Activated CD8-positive, alpha-beta T cell treated with anti-CD3 and anti-CD28 coated beads, Interleukin-2, amount 10 ng/mL, durations not matched to agents 7 days and 5 days (primary cell): ENCODE measurements at places on chromosomes 16 and 17. TPM values are rescaled to one million over a fixed set of nuclear protein-coding genes. Genes with fewer than 3 reads are reported as not detected.

Gene TMIGD1
- total RNA-seq: not detected

DNA sequence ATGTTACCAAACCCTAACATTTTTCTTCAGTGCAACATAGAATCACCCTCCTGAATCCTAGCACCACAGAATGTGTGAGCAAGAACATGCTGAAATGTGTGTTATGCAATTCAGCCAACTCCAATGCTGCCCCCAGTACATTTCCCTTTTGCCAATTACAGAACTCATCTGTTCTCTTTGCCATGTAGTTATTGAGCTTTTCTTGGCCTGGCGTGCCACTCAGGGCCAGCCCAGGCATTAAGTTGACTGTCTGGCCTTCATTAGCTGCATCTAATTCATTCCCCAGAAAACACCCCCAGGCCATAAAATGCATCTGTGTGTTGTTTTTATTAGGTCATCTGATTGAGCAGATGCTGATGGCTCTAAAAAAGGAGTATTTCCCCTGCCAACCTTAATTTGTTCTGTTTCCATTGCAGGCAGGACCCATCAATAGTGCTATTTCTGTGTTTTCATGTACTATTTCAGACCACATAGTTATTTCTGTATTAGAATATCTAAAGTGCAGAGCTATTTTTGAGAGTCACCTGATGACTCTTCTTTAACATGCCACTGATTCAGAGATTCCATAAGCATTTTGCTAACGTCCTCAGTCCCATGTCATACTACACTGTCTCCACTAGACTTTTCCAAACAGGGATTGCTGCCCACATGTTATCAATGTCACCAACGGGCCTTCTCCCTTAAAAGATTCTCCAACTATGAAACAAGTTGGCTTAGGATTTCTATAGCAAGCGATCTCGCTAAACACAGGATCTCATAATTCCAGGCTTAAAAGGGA, 969.7 kb downstream of the CDH11 start:
- no peaks in the 10 kb centered on the region for H3K27me3 ChIP-seq
- H3K36me3 ChIP-seq: no peaks in the 10 kb centered on the region
- no peak overlapping the region for H3K27ac ChIP-seq
- no peak overlapping the region for H3K4me3 ChIP-seq
- DNase-seq: no peak

Gene MT4
- total RNA-seq: not detected

DNA sequence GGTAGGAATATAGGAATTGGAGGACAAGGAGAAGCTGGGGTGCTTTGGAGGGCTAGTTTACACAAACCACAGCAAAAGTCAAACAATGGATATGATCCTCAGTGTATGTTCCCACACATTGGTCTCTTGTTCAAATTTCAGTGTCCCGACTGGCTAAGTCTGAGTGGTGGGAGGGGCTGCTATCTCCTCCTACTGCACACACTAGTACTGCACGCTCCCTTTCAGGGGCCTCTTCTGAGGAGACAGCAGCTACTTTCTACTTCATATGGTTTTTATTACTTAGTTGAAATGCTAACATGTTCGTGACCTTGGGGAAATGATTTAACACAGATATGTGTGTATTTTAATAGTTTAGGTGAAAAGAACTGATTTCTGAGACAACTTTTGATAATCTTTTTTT, 18.8 kb upstream of the KRT10 start:
- DNase-seq: no peak
- H3K27me3 ChIP-seq: peaks cover 31% of the 10 kb centered on the region
- H3K27ac ChIP-seq: no peak overlapping the region
- H3K4me3 ChIP-seq: no peak overlapping the region
- no peaks in the 10 kb centered on the region for H3K36me3 ChIP-seq

DNA sequence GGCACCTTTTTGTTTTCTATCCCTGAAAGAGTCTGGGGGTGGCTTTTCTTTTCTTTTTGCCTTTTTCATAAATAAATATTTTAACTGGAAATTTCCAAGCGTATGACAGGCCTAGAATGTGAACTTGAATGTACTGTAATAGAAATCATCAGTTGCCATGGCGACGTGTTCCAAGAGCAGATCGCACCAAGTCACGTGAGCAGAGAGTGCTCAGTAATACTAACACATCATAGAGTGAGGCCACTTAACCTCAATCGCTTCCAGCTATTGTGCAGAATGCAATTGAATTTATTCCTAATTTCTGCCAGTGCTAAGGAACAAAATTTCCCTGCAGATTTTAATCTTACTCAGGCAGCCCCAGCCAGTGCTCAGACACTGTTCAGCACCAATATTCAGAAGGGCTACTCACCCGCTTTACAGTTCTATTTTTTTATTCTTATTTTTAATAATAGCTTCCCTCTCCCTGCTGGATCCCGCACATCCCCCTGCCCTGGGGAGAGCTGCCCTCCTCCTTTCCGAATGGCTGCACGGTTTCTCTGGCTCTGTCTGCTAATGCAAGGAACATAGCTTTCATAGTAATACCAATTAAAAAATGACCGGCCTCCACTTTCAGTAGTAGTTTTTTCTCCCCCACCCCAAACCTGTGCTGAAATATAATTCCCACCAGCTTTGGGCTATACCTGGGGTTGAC, 26.2 kb upstream of the PMFBP1 start:
- DNase-seq: no peak
- no peak overlapping the region for H3K27ac ChIP-seq
- H3K4me1 ChIP-seq: peaks cover 13% of the 10 kb centered on the region
- peaks cover 3% of the 10 kb centered on the region for H3K27me3 ChIP-seq
- no peak overlapping the region for H3K4me3 ChIP-seq
- no peaks in the 10 kb centered on the region for H3K36me3 ChIP-seq

- DNase-seq: no peak
- H3K36me3 ChIP-seq: peaks cover 10% of the 10 kb centered on the region
- no peak overlapping the region for H3K4me3 ChIP-seq
- no peaks in the 10 kb centered on the region for H3K27me3 ChIP-seq
- H3K4me1 ChIP-seq: peaks cover 15% of the 10 kb centered on the region
Observed at GRCh38 chr17:29445844-29446243, 55.7 kb downstream of the TAOK1 start.

DNA sequence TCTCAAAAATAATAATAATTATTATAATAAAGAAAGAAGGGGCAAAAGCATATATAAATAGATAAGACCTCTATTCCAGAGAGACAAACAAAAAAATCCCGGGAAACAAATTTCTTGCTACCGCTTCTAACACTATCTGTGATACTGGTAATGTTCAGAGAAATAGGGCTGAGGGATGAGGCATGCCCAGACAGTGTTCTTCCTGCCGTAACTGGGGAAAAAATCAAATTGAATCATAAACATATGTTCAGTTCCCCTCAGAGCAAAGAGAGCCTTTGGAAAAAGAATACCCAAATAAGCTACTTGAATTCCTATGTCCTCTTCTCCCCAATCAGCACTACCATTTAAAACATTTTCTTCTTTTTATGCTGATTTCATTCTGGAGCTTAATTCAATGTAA, 688.0 kb downstream of the KCNJ2 start:
- H3K27ac ChIP-seq: no peak overlapping the region
- no peaks in the 10 kb centered on the region for H3K4me1 ChIP-seq
- no peaks in the 10 kb centered on the region for H3K27me3 ChIP-seq
- no peak for DNase-seq

DNA sequence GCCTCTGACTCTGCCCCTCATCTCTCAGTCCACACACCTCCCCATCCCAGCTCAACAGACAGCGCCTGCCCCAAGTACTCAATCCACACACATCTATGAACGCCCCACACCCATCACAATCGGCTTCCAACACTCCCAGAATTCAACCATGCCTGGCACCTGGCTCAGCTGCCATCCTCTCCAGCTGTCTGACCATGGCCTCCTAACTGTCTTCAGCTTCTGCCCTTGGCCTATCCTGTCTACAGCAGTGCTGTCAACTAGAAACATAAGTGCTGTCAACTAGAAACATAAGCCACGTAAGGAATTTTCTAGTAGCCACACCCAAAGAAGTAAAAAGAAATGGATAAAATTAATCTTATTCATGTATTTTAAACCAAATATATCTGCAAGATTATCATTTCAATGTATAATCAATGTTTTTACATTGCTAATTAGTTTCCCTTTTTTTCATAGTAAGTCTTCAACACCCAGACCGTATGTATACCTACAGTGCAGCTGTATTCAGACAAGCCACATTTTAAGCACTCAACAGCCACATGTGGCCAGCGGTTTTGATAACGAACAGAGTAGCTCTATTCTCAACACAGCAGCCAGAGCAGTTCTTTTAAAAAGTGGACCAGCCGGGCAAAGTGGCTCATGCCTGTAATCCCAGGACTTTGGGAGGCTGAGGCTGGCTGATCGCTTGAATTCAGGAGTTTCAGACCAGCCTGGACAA, 48.6 kb upstream of the ZNF423 start:
- no peak overlapping the region for H3K4me3 ChIP-seq
- H3K27me3 ChIP-seq: no peaks in the 10 kb centered on the region
- no peaks in the 10 kb centered on the region for H3K36me3 ChIP-seq
- no peak overlapping the region for H3K27ac ChIP-seq

Gene RMI2
- 67.0 TPM for total RNA-seq

Gene SLC13A2
- total RNA-seq: not detected

- H3K27me3 ChIP-seq: no peaks in the 10 kb centered on the region
- H3K36me3 ChIP-seq: no peaks in the 10 kb centered on the region
- H3K4me1 ChIP-seq: no peaks in the 10 kb centered on the region
- no peak overlapping the region for H3K27ac ChIP-seq
- no peak for DNase-seq
Observed at GRCh38 chr17:72954579-72954978, 137.9 kb downstream of the SLC39A11 start.

GRCh38 chr17:65173976-65174683, 37.0 kb downstream of the RGS9 start:
- peaks cover 8% of the 10 kb centered on the region for H3K36me3 ChIP-seq
- H3K27me3 ChIP-seq: no peaks in the 10 kb centered on the region

Gene CIBAR2
- not detected for total RNA-seq

DNA sequence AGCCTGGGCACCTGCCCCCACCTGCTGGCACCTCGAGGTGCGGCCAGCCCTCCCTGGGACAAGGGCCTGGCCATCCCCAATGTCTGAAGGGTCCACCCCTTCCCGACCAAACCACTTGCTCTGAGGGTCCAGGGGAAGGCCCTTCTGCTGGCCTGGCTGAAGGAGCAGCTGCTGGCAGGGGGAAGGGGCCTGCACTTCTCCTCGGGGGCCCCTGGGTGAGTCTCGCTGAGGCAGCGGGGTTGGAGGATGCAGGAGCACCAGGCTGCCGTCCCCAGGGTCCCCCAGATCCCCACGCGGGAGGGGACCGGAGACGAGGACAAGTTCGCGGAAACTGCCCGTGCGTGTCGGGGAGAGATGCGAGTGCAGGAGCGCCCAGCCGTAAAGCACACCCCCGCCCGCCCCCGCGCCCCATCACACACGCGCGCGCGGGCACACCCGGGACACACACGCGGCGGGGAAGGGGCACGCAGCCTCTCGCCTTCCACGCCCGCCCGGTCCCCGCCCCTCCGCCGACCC, 725 bp upstream of the CACNA1H start:
- no peaks in the 10 kb centered on the region for H3K36me3 ChIP-seq
- H3K27me3 ChIP-seq: peaks cover 14% of the 10 kb centered on the region
- no peak overlapping the region for H3K27ac ChIP-seq
- H3K4me3 ChIP-seq: no peak overlapping the region

DNA sequence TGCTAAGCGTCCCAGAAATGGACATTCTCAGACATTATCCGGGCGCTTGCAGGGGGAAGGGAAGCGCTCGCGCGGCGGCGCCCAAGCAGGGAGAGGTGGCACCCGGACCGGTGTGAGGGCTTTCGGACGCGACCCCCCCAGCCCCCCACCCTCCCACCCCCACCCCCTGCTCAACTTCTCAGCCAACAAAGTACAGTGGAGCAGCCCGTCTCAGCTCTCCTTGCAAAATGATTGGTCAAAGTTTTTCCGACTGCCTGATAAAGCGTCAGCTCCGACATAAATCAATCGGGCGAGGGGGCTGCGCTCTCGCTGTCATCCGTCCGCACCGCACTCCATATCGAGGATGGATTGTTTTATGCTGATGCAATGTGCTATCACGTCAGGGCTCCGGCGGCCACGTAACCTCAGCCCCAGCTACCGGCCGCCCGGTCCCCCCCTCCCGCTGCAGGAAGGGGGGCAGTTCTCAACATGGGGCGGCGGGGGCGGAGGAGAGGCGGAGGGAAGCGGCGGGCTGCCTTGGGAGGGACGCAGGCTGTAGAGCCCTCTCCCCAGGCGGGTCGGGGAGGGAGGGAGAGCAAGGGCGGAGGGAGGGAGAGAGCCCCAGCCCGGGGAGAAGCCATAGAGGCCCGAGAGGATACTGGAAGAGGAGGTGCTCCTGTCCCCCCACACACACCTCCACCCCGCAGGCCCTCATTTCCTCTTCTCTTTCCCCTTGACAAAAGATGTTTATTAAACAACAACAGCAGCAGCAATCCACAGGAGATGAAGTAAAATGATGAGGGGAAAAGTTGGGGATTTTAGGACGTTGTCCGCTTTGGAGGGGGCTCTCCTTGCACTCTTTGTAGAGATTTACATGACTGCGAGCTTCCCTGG, at the start of gene HOXB9:
TSS of gene HOXB9 (minus strand) at position 114 of the 873 bp plus-strand sequence. CDS start at position 25, 89 bp downstream.
- peak within 1 kb of the TSS; percentile 76 for H3K27ac ChIP-seq
- no peaks in the 10 kb centered on the region for H3K36me3 ChIP-seq
- H3K4me3 ChIP-seq: peak within 1 kb of the TSS; percentile 73
- peak; percentile 58 for DNase-seq
- peaks cover 18% of the 10 kb centered on the region for H3K4me1 ChIP-seq
- peaks cover 80% of the 10 kb centered on the region for H3K27me3 ChIP-seq

- no peaks in the 10 kb centered on the region for H3K36me3 ChIP-seq
- no peak overlapping the region for H3K27ac ChIP-seq
- no peak overlapping the region for H3K4me3 ChIP-seq
- H3K4me1 ChIP-seq: no peaks in the 10 kb centered on the region
Observed at GRCh38 chr16:52050418-52050817, 496.5 kb downstream of the TOX3 start.

DNA sequence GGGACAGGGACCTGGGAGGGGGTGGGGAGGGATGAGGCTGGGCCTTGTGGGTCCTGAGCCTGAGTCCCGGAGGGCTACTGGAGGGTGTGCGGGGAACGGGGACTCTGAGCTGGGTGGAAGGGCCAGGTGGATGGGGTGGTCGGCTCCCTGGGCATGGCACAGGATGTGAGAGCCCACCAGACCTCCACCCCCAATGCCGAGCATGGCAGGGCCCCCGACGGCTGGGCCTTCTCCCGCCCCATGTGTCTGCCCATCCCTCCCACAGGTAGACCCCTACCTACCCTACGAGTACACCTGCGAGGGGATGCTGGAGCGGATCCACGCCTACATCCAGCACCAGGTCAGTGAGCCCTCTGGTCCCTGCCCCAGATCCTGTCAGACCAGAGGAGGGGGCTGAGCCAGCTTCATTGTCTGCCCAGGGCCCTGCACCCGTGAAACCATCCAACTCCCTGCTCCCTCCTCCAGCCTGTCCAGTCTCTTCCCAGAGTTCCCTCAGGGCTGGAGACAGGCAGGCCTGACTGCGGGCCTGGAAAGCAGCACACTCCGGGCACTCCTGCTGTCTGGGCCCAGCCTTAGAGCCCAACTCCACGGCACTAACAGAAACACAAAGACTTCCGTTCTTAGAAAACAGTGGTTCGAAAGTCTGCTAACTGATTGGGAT, 78.0 kb downstream of the MGAT5B start:
- H3K4me3 ChIP-seq: no peak overlapping the region
- no peaks in the 10 kb centered on the region for H3K27me3 ChIP-seq
- no peaks in the 10 kb centered on the region for H3K4me1 ChIP-seq
- no peak for DNase-seq
- no peak overlapping the region for H3K27ac ChIP-seq

Gene TP53TG3F
- total RNA-seq: not detected

GRCh38 chr17:55774846-55775271, 24.0 kb downstream of the PCTP start:
- DNase-seq: no peak
- H3K4me3 ChIP-seq: no peak overlapping the region
- peaks cover 13% of the 10 kb centered on the region for H3K4me1 ChIP-seq
- H3K36me3 ChIP-seq: peaks cover 10% of the 10 kb centered on the region
- H3K27ac ChIP-seq: no peak overlapping the region
